ENCODE measurements at places on chromosomes 7 and 10. TPM values are rescaled to one million over a fixed set of nuclear protein-coding genes. Genes with fewer than 3 reads are reported as not detected.

Gene AKR1C8
- not detected for total RNA-seq

DNA sequence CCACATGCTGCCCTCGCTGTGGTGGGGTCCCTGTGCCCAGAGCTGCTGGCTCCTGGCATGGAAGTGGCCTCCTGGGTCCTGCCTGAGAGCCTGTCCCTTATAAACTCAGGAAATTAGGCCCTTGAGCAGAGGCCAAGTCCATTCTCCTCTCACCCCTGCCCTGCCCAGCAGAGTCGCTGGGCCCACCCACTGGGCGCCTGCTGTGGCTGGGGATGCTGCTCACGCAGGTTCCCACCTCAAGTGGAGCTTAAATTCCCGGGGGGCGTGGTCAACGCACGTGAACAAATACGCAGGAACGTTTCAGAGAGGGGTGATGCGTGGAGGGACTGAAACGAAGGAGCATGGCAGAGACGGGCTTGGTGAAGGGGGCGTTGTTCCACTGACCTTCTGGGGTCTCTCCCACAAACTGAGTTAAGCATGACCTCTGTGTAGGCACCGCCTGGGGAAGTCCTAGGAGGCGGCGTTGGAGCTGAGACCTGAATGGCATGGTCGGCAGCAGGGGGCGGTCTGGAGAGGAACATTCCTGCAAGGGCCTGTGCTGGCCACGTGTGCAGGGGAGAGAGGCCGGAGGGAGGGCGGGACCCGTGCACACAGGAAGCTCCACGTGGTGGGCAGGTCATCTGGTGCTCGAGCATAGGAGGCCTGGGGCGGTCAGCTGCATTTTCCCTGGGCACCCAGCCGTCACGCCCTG lies 27.9 kb downstream of the FAM20C start:
- DNase-seq, result no peak

Gene WNT2
- 0.69 TPM for total RNA-seq

DNA sequence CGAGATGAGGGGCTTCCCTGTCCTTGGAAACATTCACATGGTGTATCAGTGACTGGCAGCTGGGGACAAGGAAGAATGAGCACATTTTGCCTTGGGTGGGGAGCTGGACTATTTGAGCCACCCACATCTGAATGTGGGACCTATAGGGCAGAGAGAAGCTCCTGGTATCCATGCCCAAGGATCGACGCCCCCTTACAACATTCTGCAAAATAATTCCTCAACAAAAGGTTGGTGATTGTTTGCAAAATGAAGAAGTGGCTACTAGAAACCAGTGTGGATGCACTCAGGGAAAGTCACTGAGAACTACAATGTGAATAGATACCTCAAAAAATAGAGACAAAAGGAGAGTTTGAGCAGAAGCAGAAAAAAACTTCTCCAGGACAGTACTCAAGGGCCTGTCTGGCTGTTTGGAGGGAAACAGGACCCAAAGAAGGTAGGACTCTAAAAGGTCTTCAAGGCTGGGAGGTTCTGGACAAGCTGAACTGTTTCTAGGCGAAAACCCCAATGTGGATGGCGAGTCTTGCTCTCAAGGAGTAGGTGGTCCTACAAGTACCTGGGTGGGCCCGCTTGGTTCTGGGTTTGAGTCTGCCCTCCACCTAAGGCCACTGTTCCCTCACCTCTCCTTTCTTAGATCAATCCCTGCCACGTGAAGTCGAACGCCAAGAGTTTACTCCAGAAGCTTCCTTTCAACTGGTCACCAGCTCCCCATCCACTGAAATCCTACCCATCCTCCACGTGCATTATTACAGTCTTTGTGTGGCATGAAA lies 125.0 kb upstream of the ZNF746 start:
- peak; percentile 82 for DNase-seq

GRCh38 chr10:6178581-6178980 lies 24.2 kb upstream of the PFKFB3 start:
- DNase-seq, result no peak

Gene LIPM
- total RNA-seq, result 56.7 TPM

Gene RBP3
- not detected for total RNA-seq

Gene PNLIPRP3
- total RNA-seq, result 60.8 TPM

DNA sequence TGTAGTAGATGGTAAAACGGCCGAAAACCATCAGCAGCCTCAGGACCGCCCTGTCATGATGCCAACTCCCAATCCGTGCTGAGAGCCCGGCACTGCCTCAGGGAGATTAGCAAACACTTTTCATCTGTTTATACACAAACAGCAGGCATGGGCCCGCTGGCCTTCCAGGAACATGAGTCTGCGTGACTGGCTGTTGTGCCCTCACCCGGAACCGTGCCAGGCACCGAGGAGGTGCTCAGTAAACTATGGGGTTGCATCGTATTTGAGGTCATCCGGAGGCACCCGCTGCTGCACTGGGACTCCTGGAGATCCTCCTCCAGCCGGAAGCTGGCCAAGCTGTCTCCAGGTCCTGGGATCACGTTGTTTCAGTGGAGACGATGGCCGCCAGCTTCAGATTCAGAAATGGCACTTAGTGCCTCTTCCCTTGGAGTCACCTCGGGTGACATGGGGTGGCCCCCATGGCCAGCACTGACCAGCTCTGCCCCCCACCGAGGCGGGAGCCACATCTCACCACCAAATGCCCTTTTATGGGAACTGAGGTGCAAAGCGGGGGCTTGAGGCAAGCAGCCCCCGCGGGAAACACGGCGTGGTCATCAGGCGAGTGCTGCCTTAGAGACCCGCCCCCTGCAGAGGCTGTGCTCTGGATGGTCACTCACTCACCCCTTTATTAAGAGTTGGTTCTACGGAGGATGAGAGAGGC lies 585.9 kb downstream of the PTPRN2 start:
- DNase-seq, result no peak

Measured in lower leg skin (tissue), 4 donors.